ENCODE measurements at places on chromosomes 4 and X. TPM values are rescaled to one million over a fixed set of nuclear protein-coding genes. Genes with fewer than 3 reads are reported as not detected.

DNA sequence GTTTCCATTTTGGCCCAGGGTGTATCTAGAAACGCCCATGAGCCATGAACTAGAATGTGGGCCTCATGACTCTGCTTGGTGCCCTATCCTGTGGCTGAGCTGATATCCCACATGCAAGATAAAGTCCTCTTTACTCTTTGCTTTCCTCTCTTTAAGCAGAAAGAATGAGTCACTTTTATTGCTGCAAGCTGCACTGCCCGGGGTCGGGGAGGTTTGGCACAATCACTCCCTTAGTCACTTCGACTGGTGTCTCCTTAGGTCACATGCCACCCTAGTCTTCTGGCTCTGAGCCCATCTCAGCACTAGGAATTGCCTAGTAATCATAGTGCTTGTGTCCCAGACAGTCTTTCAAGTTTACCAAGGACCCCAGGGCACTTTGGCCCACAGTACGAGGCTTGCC is 75.1 kb upstream of the CXorf66 start:
- DNase-seq = peak; percentile 65

- DNase-seq = peak; percentile 45
These were observed 65.1 kb downstream of the USP11 start for GRCh38 chrX:47297874-47298273.

DNA sequence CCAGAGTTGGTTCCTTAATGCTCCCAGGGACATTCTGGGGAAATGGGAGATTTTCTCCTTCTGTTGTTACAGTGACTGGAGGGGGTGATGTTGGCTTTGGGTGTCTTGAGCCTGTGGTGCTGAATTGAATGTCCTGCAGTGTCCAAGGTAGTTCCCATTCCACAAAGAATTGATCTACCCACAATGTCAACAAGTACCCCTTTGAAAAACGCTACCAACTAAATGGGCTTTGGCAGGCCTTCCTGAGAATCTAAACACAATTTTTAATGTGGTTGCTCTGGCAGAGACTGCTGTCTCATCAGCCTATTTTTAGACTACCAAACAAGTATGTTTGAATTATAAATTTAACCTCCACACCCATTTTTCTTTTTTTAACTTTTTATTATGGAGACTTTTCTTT is 69.4 kb downstream of the CCKAR start:
- DNase-seq = no peak

Gene NRK
- not detected for total RNA-seq

DNA sequence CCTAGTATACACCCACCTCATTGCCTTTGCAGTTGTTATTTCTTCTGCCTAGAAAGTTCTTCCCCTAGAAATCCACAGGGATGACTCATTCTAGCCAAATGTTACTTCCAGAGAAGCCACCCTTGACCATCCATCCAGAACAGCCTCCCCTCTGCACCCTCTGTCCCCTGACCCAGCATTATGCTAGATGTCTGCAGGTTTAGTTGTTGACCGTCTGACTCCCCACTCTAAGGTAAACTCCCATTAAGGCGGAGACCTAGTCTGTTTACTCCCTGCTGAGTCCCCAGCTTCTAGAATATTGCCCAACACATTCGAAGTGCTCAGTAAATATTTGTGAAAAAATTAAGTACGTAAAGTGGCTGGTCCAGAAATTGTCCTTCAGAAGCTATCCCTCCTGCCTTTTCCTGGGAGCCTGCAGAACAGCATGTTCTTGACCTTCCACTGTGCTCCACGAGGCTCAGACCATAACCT is 11.0 kb downstream of the SRD5A3 start:
- DNase-seq = peak; percentile 74

Gene GASK1B
- 44.9 TPM for total RNA-seq

- DNase-seq = peak; percentile 72
These were observed at the start of gene HUWE1 for GRCh38 chrX:53686151-53686885. TSS of gene HUWE1 (minus strand) at chrX:53686719. CDS start at chrX:53654107, 32,612 bp downstream.

Gene TMEM185A
- total RNA-seq = 20.0 TPM

- no peak for DNase-seq
These were observed 26.9 kb upstream of the PPP2R3B start for GRCh38 chrX:413322-414201.

Gene BMX
- total RNA-seq = 0.71 TPM

- DNase-seq = peak; percentile 66
These were observed 98.0 kb downstream of the TBL1X start for GRCh38 chrX:9562851-9563250.

DNA sequence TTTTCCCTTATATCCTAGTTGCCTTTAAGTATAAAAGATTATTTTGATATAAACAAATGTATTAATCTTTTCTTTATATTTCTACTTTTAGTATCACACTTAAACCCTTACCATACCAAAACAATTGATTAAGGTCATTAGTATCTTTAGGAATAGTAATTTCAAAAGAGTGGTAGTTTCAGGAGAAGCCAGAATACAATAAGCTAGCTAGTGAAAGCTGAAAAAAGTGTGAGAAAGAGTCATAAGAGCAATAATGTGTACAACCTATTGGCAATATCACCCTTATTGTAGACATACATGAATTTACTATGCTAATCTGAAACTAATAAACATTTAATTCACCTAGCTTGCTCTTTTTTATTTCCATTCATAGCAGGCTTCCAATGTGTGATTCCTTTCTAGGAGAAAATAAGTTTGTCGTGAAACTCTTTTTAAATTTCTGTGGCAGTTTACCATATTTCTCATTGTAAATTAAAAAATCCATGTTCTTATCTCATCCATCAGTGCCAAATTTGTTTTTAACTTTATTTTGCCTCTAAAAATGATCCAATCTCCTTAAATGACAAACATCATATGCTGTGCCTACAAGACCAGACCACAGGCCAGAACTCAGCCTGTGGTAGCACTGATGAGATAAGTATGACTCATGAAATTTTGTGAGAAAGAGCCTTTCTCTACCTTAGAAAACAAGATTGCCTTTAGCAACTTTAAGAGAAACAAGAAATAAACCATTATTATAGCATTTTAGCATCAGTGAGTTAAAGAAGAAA is 8.1 kb downstream of the NEK1 start:
- DNase-seq = peak; percentile 50

All from Caki2 (cell line).